ENCODE measurements at places on chromosomes 6 and 20.

GRCh38 chr6:65072500-65072899 lies 634.5 kb downstream of the EYS start:
- no peak for DNase-seq

- DNase-seq = no peak
Observed at GRCh38 chr6:77354581-77354980, 108.7 kb downstream of the HTR1B start.

DNA sequence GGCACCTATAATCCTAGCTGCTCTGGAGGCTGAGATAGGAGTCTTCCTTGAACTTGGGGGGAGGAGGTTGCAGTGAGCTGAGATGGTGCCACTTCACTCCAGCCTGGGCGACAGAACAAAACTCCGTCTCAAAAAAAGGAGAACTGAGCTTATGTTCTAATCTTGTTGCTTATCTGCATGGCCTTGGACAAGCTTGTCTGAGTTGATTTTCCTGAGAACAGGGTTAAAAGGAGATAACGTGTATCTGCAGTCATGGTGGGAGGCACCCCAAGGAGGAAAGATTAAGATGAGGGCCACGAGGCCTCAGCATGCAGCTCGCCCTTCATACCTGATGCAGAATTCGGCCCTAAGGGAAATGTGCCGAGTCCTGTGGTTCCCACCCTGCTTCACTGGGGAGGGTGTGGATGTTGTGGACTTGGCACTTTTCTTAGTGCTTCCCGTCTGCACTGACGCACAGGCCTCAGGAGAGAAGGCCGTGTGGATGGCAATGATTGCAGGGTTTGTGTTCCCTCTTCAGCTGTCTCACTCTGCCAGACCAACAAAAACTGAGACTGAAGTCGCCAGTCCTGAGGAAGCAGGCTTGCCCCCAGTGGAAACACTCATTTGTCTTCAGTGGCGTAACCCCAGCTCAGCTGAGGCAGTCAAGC lies 56.3 kb downstream of the EZR start:
- no peak for DNase-seq

- DNase-seq = no peak
Observed at GRCh38 chr20:46433051-46433450, 26.6 kb upstream of the ELMO2 start.

GRCh38 chr6:4587171-4587570 lies 189.0 kb upstream of the CDYL start:
- no peak for DNase-seq

GRCh38 chr6:45892696-45893245 lies 122.9 kb downstream of the CLIC5 start:
- DNase-seq = no peak

- peak; percentile 31 for DNase-seq
Observed at GRCh38 chr20:16580147-16580546, 6.9 kb upstream of the KIF16B start.

DNA sequence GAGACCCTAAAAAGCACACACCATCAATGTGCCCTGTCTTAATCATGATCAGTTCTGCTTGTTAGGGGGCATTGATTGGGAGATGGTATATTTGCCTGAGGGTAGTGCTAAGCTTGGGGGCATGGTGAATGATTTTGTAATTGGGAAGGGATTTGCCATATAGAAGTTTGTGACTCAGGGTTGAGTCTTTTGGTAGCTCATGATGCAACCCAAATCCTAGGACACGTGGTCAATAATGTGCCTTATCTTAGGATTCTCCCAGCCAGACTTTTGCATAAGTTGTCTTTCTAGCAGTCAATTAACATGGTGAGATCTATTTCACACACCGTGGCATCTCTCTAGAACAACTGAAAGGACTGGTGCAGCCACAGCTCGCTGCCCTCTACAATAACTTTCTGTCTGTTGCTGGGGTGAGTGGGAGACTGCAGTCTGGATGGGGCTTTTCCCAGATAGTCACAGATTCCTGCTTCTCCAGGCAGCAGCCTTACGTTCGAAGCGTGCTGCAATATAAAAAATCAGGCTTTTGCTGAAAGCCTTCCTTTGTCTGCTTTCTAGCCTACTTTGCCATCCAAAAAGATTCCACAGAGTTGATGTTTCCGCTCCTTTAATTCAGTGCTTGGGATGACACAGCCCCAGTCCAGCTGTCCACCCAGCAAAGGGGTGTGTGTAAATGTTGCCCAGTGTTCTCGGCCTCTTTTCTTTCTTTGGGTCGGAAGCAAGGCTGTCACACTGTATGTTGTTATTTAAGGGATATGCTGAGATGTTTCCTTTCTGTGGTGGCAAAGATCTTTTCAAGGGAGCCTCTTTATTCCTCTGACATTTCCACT lies 58.9 kb downstream of the ID4 start:
- no peak for DNase-seq

DNA sequence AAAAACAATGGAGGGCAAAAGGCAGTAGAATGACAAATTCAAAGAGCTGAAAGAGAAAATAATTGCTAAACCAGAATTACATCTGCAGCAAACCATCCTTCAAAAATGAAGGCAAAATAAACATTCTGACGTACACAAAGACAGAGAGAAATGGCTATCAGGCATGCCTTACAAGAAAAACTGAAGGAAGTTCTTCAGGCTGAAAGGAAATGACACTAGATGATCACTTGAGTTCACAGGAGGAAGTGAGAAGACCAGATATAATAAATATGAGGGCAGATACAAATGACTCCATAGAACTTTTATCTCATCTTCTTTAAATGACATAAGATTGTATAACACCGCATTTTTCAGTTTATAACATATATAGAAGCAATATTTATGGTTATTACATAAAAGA lies 30.0 kb downstream of the DZANK1 start:
- DNase-seq = no peak

DNA sequence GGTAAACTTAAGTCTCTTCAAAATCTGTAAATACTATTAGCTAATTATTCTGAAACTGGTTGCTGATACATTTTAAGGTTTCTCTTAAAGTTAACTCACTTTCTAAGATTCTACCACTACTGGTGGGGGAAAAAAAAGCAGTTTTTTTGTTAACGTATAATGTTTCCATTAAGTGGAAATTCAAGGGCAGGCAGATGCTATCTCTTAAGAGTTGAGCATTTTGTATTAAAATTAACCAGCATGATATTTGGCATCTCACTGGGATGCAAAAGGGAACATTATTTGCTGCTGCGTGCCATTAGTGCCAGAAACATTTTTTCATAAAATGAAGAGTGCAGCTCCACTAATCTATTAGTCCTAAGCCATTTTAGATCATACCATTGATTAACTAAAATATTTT lies 246.2 kb downstream of the PRKN start:
- DNase-seq = no peak

GRCh38 chr6:53651764-53652401 lies 13.7 kb downstream of the KLHL31 start:
- peak; percentile 33 for DNase-seq

GRCh38 chr6:106102034-106102433 lies 15.9 kb downstream of the PRDM1 start:
- DNase-seq = no peak

GRCh38 chr20:58871533-58872102 lies 19.1 kb downstream of the GNAS start:
- no peak for DNase-seq

DNA sequence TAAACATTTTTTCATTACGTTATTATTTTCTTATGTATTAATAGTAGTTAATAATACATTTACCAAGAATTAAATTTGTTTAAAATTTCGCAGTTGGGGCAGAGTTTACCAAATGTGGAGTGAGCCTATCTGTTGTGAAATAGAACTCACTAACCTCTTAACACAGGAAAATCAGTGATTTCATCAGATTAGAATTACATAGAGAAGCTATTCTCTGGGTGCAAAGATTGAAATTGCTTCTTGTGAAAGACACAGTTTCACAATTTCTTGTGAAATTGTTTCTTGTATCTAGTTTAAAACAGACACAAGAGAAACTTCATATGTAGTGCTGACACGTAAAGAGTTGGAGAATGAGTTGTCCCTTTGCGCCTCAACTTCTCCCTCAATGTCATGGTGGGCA lies 69.4 kb upstream of the PRL start:
- no peak for DNase-seq

DNA sequence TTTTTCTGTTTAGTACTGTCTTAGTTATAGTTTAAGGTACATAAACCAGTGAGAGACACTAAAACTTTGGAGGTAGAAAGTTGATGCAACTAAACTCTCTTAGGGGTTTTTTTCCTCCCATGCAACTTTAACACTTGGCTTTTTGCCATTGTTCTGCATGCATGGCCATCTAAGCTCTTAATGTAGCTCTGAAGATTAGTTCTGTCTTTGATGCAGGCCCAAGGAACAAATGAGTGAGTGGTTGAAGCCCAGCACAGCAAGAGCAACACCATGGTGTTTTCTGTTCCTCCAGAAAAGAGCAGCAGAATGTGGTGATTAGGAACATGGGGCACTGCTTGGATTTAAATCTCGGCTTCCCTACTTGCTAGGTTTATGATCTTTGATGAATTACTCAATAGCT lies 89.3 kb downstream of the L3MBTL3 start:
- DNase-seq = peak; percentile 3

DNA sequence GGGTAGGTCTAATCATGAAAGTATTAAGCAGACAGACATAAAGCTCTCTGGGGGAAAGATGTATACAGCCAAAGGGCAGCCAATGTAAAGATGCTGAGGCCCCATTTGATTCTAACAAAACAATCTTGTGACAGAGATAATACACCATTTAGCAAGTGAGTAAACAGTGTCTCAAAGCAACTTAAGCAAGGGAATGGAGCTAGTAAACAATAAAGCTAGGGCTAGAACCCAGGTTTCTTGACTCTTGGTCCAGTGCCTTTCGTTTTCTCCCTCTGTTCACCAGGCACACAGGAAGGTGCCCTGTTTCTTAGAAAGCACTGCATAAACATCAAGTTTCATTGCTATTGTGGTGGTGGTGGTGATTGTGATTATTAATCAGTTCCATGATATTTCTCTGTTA lies 5.1 kb downstream of the ELOVL2 start:
- no peak for DNase-seq

DNA sequence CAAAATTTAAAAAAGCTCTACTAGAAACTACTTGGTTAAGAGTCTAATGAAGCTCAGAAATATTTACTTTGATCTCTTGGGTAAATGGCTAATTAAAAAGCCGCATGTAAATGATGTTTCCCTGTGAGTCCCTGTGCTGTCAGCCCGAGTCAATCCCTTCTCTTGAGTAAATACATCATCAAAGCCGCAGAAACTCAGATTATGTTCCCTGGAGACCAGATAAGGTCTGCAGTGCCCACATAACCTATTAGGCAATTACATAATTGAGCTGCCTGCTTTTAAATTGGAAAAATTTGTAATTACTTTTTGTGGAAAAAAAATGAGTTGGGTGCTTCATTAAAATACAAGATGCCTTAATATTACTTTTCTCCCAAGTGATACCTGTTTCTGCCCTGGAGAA lies 83.1 kb downstream of the KIZ start:
- DNase-seq = no peak

- no peak for DNase-seq
Observed at GRCh38 chr6:85680388-85680787, 37.7 kb upstream of the SYNCRIP start.

All from astrocyte of the spinal cord (primary cell).